ENCODE measurements at places on chromosomes 12 and 14.

GRCh38 chr12:122596838-122597237 is 69.8 kb downstream of the KNTC1 start:
- no peak for DNase-seq

GRCh38 chr14:89466484-89466883 is 49.5 kb upstream of the FOXN3 start:
- DNase-seq: no peak

- DNase-seq: no peak
These were observed 196.1 kb downstream of the TTC6 start for GRCh38 chr14:37791384-37792036.

DNA sequence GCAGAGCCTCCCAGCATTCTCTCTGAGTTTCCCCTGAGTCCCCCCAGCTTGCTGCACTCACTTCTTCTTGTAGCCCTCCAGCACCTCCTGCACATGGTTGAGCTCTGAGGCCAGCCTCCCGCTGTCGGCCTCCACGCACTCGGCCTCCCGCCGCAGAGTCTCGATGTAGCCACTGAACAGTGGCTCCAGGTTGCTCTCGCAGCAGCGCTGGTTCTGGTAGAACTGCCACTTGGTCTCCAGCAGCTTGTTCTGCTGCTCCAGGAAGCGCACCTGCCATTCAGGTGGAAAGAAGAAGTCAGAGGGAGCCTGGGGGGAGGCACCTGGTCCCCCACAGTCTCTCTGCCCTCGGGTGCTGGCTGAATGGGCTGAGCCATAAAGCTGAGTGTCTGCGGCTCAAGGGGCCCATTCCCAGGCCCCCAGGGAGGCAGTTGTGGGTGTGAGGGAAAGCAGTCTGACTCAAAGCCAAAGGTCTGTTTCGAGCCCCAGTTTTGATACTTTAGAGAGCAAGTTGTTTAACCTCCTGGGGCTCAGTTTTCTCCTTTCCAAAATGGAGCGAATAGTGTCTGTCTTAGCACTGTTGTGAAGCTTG is 2.3 kb downstream of the KRT85 start:
- no peak for DNase-seq

- no peak for DNase-seq
These were observed 78.7 kb upstream of the ZDHHC17 start for GRCh38 chr12:76685246-76685678.

GRCh38 chr12:75712223-75712622 is 200.8 kb upstream of the KRR1 start:
- no peak for DNase-seq

- DNase-seq: no peak
These were observed 24.7 kb upstream of the MYBPC1 start for GRCh38 chr12:101570047-101570446.

All from breast epithelium (tissue), 4 donors.